ENCODE measurements at places on chromosomes 4 and X. TPM values are rescaled to one million over a fixed set of nuclear protein-coding genes. Genes with fewer than 3 reads are reported as not detected.
A peak's percentile ranks its signal among the peaks of the same experiment; 100 is the strongest.

The C4orf51 gene
- not detected for total RNA-seq

The MAOA gene
- total RNA-seq, result 1.0 TPM

The POF1B gene
- total RNA-seq, result not detected

The SASH3 gene
- not detected for total RNA-seq

The RAI2 gene
- total RNA-seq, result 3.2 TPM

The XAGE2 gene
- not detected for total RNA-seq

The WDR13 gene
- total RNA-seq, result 117 TPM

The CDS1 gene
- 18.8 TPM for total RNA-seq

The HSFX1 gene
- total RNA-seq, result 0.25 TPM

The ABCG2 gene
- 0.21 TPM for total RNA-seq

The PAGE2 gene
- not detected for total RNA-seq

The RTL5 gene
- total RNA-seq, result 2.7 TPM

The MAGEA11 gene
- not detected for total RNA-seq

DNA sequence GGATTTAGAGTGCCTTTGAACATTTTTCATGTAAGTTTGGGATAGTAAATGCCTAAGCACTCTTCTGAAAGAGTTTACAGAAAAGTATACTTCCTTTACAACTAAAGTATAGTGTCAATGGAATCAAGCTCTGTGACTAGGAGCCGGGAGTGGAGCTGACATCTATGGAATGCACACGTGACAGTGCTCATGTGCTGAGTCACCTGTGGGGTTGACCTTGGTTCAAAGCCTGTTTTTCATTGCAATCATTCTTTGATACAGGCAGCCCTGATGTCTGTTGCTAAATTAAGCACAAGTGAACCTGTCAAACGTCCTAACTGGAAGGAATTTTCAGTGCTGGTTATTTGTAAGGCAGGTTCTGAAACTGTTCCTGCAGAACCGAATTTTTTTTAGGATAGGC, 82.5 kb downstream of the GPAT3 start:
- peak; percentile 75 for DNase-seq

- no peak for DNase-seq
Observed at GRCh38 chr4:188727746-188728145, 588.5 kb downstream of the TRIML1 start.

DNA sequence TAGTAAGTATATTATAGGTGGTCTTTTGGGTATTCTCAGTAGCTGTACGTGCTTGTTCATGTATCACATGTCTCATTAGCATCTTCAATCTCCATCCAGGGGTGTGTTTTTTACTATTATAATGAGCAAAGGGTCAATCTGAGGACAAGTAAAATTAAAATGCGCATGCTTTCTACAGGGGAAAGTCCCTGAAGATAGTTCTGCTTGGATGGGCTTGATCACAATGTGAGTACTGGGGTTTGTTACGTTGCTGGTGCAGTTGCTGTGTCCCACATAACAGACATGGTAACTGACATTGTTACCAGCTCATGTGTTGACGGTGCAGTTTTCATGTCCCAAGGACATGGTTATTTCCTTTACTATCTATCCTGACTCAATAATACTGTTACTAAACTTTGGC, 65.9 kb downstream of the UCHL1 start:
- DNase-seq, result no peak

DNA sequence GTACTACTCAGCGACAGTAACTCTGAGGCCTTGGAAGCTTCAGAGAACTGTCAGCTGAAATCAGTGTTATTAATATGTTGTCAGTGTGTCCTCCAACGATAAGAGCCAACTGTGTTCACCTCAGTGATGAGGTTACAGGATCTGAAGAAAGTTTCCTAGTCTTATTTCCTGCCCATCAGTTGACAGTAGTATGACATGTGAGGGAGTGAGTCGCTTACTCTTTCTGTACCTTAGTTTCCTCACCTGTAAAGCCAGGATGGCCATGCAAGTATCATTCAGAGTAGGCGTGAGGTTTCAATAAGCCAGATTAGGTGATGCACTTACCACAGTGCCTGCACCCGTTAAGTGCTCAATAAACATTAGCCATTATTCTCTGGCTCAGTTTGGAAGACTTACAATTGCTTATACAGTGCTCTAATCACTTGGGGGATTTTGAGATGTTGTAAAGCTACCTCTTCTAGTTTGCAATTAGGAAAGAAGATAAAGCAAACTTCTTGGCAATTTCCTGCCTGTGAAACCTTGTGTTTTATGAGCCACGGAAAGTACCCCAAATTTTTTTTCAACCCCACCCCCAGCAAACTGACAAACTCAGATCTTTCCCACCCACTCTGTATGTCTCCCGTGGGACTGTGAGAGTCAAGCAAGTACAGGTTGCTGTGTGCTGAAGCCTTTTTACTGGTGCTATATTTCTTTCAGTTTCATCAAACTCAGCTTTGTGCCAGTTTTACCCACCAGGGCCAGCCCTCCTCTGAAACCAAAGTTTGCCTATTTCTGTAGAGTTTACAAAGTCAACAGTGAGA, 62.2 kb downstream of the ANXA3 start:
- DNase-seq, result no peak

DNA sequence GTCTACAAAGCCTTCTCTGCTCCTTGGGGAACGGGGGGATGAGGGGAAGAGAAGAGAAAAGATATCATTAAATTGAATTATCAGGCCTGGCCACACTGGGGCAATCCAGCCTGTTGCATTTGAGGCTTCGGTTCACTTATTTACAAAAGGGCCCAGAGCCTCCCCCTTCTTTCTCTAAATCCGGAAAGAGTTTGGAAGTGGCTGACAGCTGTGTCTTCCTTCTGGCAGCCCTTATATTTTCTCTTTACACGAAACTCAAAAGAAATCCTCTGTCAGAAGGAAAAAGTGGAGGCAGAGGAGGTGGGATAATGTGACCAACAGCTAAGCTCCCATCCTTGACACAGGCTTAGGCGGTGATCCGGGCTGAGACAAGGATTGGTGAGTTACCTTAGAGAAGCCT, 158.3 kb upstream of the TAPT1 start:
- DNase-seq, result no peak

DNA sequence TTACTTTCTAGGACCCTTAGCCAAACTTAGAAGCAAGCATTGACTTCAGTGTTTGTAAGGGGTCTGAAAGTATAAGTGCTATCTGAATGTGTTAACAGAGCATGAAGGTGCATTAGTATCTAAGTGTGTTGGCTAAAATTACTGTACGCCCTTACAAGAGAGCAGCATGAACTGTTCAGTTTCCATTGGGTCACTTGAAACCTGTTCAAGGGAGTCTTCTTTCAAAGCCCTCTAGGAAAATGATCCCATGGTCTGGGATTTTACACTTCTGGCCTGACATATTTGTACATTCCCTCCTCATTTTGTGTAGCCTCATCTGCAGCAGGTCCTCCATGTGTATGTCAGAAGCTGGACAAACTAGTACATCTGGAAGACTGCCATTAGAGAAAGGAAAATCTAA, 3.2 kb downstream of the PRDX4 start:
- no peak for DNase-seq

DNA sequence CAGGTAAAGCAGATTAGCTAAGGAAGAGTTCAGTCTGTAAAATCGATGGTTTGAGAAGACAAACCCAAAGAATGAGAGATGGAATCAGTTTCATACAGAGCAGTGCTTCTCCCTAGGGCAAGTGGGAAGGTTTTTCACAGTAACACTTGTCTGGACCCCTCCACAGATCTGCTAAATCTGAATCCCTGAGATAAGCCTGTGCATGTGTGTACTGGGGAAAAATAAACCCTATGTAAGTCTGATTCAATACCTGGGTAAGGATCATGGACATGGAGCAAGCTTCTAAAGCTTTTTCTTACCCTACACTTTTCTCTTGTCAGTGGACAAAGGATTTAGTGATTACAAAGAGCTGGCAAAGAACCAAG, 13.6 kb downstream of the ELOVL6 start:
- no peak for DNase-seq

DNA sequence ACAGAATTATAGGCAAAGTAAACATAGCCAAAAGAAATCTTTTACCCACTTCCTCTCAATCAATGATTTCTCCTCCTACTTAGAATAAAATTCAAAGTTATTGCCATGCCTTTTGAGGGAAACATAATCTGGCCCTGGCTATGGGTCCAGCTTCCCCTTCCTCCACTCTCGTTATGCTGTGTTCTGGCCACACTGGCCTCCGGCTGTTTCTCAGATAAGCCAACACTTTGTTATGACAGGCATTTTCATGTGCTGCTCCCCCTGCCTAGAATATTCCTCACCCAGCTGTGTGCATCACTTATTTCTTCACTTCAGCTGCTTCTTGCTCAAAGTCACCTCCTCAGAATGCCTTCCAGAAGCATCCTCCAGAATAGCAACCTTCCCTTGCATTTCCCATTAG, 386.6 kb upstream of the AADAT start:
- DNase-seq, result no peak

DNA sequence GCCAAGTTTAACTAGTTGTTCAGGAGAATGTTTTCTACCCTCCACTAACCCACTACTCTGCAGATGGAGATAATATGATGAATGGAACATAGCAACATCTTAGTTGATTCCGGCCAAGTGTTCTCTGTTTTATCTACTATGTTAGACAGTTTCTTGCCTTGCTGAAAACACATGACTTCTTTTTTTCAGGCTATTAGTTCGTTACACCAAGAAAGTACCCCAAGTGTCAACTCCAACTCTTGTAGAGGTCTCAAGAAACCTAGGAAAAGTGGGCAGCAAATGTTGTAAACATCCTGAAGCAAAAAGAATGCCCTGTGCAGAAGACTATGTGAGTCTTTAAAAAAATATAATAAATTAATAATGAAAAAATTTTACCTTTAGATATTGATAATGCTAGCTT, 13.3 kb downstream of the ALB start:
- DNase-seq, result no peak

DNA sequence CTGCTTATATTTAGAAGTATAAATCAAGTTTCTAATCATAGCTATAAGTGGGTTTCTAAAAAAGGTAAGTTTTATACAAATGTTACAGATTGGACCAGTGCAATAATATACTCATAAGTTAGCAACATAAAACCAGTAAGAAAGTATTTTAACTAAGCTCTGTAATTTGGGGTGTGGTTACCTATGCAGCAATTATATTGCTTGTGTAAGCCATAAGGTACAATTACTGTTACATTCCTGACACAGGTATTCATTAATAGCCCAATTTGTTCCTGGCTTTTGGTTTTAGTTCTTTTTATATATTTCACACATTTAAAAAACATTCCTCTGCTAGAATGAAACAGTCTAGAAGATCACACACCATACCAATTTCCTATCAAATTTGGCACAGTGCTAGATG, 115.1 kb downstream of the FRYL start:
- DNase-seq, result no peak

- DNase-seq, result no peak
Observed at GRCh38 chr4:37948542-37948941, 11.7 kb upstream of the PTTG2 start.

DNA sequence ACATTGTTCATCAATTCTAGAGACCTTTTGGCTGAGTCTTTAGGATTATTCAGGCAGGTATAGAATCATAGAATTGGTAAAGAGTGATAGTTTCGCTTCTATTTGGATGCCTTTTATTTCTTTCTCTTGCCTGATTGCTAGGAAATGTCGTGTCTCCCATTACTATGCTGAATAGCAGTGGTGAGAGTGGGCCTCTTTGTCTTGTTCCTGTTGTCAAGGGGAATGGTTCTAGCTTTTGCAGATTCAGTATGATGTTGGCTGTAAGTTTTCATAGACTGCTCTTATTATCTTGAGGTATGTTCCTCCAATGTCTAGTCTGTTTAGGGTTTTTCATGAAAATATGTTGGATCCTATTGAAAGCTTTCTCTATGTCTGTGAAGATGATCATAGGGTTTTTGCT, 200.2 kb upstream of the PABPC4L start:
- DNase-seq, result no peak

- no peak for DNase-seq
Observed at GRCh38 chrX:56343219-56343618, 111.1 kb downstream of the KLF8 start.

GRCh38 chr4:85807247-85807950, 332.4 kb downstream of the ARHGAP24 start:
- no peak for DNase-seq

DNA sequence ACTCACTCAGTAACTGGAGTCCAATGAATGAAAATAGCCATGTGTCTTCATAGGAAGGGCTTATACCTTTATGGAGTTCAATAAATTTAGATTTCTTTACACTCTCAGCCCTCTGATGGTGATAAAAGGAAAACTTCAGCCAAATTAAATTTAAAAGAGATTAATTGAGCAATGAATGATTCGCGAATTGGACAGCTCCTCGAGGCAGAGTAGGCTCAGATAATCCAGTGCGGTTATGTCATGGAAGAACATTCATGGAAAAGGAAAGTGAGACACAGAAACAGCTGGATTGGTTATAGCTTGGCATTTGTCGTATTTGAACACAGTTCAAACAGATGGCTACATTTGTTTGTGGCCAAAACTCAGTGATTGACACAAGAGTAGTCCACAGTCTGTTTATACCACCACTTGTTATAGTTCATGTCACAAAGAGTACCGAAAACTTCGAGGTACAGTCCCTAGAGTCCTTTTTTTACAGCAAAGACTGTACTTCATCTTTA, 54.6 kb upstream of the TACR3 start:
- DNase-seq, result no peak

- no peak for DNase-seq
Observed at GRCh38 chrX:45850775-45851433, 650.2 kb upstream of the DIPK2B start.

- no peak for DNase-seq
Observed at GRCh38 chr4:40186665-40187014, 10.2 kb upstream of the RHOH start.

GRCh38 chr4:153189016-153189801, 15.0 kb upstream of the TRIM2 start:
- peak; percentile 83 for DNase-seq

- no peak for DNase-seq
Observed at GRCh38 chr4:13541720-13542576, 2.4 kb downstream of the NKX3-2 start.

DNA sequence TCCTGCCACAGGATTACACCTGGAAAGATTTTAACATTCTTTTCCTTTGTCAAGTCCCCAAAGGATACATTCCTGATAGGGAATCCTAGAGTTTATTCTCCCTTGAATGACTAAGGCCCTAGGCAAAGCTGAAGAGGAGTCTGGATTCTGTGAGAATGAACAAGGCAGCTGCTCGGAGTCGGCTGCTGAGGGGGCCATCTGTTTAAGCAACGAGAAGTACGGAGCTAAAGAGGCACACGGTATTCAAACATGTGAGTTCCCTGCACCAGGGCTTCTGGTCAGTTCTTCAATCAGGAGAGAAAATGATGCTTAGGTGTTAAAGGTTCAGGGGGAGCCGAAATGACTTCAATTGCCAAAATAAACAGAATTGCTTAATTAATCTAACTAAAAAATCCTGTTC, 97.6 kb downstream of the MGST2 start:
- no peak for DNase-seq

GRCh38 chr4:18318682-18319388, 297.3 kb upstream of the LCORL start:
- DNase-seq, result no peak

GRCh38 chr4:8471211-8471875, 30.8 kb downstream of the TRMT44 start:
- DNase-seq, result no peak

GRCh38 chr4:107283587-107284559, 247.8 kb upstream of the DKK2 start:
- DNase-seq, result peak; percentile 87

Data from kidney epithelial cell (primary cell).